ENCODE measurements at places on chromosomes 7 and 10.

DNA sequence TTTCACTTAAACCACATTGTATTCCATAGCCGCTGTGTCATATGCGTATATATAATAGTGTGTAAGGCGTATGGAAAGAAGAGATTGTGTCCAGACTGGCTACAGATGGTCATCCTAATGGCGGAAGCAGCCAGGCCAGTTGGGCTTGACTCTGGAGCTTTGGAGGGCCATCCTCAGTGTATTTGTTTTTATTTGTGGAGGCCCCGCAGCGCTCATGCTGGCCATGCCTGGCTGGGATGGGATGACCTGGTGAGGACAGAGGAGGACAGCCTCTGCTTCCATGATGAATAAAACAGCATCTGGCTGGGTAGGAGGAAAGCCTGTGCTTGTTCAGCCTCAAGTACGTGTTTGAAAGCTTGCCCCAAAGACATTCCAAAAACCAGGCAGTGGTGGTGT is 220.3 kb downstream of the EBF3 start:
- no peak for DNase-seq

DNA sequence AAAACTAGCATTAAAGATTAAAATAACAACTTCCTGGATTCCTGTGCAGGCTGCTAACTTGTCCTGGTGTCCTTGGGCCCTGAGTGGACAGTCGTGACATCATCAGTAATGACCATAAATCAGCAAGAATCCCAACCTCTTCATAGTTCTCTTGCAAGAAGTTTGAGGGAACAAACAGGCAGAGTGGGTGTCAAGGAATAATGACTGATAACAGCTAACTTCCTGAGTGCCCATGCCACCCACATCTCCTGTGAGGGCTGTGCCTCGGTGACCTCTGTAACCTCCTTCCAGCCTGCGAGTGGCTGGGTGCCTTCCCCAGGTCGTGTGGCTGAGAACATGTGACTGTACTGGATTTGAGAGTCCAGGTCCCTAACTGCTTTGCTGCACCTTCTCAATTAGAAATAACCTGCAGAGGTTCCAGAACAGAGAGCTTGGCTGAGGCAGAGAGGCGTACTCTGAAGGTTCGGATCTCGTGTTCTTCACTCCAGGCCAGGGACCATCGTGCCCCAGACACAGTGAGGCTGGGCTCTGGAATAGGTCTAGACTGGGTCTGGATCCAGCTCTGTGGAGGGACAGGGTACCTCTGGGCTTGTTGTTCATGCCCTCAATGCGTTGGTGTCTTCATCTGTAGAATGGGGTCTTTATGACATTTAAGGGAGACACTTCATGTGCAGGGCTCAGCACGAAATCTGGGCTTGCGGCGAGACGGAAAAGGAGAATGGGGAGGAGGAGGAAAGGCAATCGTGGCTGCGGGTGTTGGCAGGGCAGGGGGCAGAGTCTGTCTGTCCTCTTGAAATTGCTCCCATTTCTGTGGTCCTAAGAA is 313.1 kb upstream of the ZNF32 start:
- no peak for DNase-seq

- DNase-seq, result no peak
Observed at GRCh38 chr7:18916826-18917225, 200.6 kb downstream of the TWIST1 start.

DNA sequence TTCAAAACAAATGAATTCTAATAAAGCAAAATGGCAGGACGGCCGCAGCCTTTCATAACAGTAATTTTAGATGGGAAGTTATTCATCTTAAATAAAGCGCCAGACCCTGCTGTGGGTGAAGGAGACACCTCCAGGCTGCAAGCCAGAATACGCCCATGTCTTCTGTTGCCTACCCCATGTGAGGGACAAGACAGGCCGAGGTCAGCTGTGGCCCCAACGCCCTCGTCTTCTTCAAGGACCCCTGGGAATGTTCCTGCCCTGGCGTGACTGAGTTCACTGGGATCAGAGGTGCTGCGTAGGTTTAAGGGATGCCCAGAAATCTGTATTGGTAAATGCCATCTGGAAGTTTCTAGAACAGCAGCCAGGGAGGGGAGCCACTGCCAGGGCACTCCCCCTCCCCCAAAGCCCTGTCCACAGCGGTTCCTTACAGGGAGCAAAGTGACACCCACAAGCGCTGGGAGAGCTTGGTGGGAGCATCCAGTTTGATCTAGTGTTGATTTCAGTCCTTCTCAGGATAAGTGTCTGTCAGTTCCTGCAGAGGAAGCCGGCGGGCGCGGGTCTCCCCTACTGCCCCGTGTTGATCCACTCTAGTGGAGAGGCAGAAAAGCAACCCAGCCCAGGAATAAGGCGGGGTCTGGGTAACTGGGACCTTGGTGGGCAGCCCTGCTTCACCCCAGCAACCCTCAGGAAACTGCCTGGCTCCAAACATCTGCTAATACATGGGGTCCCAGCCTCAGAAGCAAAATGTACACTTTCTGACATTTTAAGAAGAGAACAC is 20.6 kb downstream of the PAPOLB start:
- DNase-seq, result no peak

GRCh38 chr10:22002591-22003176 is 846 bp downstream of the DNAJC1 start:
- DNase-seq, result no peak

Data from endothelial cell of umbilical vein (primary cell).